Left kidney (tissue), 8 donors: ENCODE measurements at places on chromosomes 2 and 18. TPM values are rescaled to one million over a fixed set of nuclear protein-coding genes. Genes with fewer than 3 reads are reported as not detected.

DNA sequence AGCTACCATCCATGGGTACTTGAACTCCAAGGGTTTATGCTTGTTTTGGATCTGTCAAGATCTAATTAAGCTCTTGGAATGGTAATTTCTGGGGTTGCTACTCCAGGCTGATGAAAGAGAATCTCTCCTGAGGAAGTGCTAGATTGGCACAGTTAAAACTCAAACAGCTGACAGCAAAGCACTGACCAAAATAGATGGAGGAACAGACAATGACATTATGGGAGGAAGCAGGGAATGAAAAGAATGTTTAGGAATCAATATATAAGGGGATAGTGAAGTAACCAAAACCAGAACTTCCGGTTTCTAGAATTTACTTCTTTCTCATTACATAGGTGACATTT is 6.3 kb downstream of the THUMPD2 start:
- no peak for DNase-seq

DNA sequence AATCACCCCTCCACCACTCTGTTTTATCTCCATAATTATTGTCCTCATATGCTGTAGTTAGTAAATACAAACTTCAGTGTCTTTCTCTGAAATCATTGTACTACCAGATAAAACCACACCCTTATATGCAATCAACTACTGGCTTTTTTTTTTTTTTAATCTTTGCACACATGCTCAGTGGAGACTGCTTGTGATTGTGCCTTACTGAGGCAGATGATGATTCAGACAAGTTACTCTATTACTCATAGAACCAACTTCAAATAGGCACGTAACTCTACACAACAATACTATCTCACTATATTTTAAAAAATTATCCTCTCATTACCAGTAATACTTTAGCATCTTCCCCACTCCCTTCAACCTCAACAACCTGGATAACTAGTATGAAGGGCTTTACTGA is 1278.4 kb upstream of the PIK3C3 start:
- DNase-seq, result no peak

- no peak for DNase-seq
Measured at GRCh38 chr2:238512247-238512867, 85.6 kb downstream of the ASB1 start.

GRCh38 chr2:128380961-128381938 is 62.6 kb upstream of the HS6ST1 start:
- no peak for DNase-seq

Gene ALPG
- not detected for polyA plus RNA-seq

Gene C1QL2
- not detected for polyA plus RNA-seq

Gene IL1A
- polyA plus RNA-seq, result 0.17 TPM
